ENCODE measurements at places on chromosomes 1 and 21.
A peak's percentile ranks its signal among the peaks of the same experiment; 100 is the strongest.

DNA sequence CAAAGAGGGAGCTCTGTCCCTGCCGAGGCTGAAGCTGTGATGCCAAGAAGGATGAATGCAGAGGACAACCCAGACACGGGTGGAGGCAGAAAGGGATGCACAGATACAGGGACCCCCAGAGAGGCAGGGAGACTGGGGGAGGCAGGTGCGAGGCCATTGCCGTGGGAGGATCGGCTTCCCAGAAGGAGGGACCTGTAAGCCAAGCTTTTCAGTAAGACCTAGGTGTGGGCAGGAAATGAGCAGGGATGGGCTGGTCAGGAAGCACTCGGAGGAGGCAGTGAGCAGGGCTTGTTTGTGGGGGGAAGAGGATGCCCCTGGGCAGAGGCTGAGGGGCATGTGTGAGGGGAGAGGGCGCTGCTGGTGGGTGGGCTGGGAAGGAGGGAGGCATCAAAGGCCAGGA is 67.7 kb upstream of the WNT4 start:
- no peak for DNase-seq

GRCh38 chr1:202586871-202587270 is 123.4 kb downstream of the SYT2 start:
- no peak for DNase-seq

DNA sequence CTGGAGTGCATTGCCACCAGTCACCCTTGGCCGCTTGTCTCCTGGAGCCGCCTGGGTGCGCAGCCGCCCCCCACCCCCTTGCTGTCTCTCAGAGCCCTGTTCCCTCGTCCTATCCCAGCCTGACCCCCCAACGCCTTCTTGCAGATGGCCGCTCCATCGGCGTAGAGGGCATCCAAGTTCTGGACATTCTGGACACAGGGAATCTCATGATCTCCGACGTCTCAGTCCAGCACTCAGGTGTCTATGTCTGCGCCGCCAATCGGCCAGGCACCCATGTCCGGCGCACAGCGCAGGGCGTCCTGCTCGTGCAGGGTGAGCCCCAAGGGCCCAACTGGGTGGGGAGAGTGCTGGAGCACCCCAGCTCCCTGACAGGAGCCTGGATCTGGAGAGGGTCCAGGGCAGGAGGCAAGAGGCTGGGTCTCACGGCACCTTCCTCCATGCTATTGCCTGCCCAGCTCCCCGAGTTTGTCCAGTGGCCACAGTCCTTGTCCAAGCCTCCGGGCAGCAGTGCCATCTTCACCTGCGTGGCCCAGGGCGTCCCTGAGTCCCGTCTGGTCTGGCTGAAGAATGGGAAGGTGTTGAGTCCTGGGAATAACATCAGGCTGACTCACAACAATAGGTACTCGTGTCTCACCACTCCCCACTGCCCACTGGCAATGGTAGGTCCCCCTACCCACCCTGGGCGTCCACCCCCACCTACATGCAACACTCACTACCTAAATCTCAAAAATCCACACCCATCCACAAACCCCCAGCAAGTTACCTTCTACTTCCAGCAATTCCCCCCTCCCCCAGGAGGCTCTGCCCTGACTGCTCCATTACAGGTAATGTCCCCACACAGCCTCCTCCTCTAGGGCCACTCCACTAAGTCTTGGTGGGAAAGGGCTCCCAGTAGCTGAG is 24.6 kb downstream of the SLC27A3 start:
- DNase-seq: no peak

DNA sequence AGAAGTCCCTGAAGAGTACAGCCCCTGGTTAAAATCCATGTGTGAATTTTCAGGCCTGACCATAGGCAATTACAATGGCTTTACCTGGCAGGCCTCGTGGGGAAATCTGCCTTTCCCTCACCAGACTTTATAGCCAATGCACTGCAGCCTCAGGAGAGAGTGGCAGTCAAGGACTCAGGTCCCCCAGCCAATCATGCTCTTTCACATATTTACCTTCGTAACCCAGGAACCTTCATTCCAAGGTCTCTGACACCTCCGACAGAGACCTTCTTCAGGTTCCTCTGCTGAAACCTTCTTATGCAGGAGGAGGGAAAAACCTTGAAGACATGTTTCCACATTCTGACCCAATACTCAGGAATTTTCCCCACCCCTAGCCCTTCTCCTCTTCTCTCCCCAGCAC is 118.9 kb downstream of the FASLG start:
- DNase-seq: no peak

- no peak for DNase-seq
Measured at GRCh38 chr1:50123071-50123470, 14.4 kb downstream of the ELAVL4 start.

- no peak for DNase-seq
Measured at GRCh38 chr1:202029171-202029665, 18.8 kb downstream of the ELF3 start.

DNA sequence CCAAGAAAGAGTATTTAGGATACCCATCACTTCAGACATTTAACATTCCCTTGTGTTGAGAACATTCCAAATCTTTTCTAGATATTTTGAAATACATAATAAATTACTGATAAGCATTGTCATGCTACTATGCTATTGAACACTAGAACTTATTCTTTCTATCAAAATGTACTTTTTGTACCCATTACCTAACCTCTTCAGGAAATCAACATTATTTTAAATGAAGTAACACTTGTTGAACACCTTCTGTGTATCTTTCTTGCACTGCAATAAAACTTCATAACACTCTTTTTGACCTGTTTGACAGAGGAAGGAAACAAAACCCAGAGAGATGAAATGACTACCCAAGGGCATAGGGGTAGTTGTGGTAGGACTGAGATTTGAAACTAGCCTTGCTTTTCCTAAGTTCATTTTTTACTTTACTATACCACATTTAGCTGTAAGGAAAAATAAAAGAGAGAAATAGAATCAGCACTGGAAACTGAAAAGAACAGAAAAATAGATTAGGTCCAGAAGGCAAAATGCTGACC is 99.4 kb downstream of the UCHL5 start:
- no peak for DNase-seq

- no peak for DNase-seq
Measured at GRCh38 chr1:205604825-205605505, 26.8 kb downstream of the ELK4 start.

- DNase-seq: no peak
Measured at GRCh38 chr1:39178541-39179431, 25.7 kb upstream of the MACF1 start.

DNA sequence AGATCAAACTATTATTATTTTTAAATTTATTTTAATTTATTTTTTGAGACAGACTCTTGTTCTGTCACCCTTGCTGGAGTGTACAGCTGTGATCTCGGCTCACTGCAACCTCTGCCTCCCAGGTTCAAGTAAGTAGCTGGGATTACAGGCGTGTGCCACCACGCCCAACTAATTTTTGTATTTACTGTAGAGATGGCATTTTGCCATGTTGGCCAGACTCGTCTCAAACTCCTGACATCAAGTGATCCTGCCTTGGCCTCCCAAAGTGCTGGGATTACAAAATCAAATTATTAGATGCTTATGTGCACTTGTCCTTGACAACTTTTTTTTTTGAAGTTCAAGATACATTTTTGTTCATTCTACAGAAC is 15.4 kb downstream of the LIN9 start:
- no peak for DNase-seq

DNA sequence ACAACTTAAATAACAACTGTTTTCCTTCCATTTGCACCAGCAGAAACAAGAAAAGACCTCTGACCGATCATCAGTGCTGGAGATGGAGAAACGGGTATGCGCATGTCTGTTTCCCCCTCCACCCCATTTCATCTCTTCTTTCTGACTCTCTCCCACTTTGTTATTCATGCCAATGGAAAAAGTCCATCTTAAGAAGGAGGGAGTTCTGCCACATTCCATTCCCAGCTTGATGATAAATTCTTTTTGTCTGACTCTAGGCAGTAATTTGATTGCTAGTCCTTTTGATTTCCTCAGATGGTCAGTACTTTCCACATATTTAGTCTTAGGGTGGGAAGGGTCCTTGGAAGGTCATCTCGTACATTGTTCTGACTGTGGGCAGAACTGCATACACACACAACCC is 142.5 kb downstream of the SYT2 start:
- DNase-seq: no peak

- DNase-seq: no peak
Measured at GRCh38 chr1:9246215-9246614, 11.6 kb downstream of the H6PD start.

- no peak for DNase-seq
Measured at GRCh38 chr1:234243521-234244260, 129.6 kb upstream of the COA6 start.

DNA sequence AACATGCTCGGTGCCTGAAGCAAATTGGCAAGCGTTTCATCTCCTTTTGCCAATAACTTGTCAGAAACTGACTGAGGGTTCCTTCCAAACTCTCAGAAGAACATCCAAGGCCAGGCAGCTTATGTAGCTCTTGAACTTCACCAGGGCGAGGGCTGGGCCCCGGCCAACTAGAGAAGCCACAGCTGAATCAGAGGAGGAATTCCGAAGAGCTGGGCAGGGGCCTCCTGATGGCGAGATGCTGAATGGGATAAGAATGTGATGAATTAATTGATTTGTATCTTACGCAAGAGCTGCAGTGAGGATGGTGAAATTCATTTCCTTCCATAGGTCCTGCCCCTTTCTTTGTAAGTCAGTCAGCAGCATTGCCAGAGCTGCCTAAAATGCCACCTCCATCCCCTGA is 345.8 kb downstream of the KIF26B start:
- no peak for DNase-seq

DNA sequence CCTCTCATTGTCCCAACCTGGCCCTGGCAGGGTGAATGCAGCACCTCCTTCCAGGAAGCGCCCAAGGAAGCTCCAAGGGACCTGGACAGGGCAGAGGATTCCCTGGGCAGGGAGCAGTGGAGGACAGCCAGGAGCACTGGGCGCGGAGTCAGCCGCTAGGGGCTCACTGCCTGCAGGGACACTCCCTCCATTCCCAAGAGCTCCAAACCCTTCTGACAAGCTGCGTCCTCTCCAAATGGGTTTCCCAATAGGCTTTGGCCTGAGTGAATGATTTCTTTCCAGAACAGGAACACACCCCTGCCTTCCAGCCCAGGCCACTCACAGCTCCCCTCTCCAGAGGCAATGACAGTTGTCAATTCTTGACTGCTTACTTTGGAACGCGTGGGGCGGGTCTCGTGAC is 128.5 kb upstream of the EDN2 start:
- no peak for DNase-seq

GRCh38 chr1:226332947-226333346 is 24.0 kb upstream of the LIN9 start:
- no peak for DNase-seq

DNA sequence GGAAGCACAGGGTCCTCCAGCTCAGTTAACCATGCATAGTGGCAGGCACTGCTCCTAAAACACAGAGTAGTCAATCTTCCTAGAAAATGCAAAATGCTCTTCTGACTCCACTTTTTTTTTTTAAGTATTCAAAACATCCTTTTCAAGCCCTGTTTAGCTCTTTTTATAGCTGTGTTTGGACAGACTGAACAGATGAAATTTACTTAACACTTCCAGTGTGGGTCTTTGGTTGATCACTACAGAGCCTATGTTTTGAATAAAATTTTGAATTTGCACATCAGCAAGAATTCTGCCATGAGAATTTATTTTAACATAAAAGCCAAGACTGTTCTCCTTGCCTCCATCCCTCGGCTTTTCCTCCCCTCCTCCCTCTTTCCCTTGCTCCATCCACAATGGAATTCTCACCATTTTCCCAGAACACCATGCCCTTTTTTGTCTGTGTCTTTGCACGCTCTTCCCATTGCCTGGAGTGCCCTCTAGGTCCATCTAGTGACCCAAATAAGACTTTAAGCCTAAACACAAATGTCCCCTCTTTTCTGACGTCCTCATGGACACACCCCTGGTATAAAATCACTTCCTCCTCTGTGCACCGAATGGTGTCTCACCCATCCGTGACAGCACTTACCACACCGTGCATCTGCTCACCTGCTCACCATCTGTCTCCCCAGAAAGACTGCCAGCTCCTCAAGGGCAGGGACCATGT is 24.0 kb upstream of the CPT2 start:
- no peak for DNase-seq

- DNase-seq: no peak
Measured at GRCh38 chr1:184753117-184753516, 1.5 kb downstream of the EDEM3 start.

GRCh38 chr1:246595146-246595545 is 28.9 kb downstream of the CNST start:
- no peak for DNase-seq

- no peak for DNase-seq
Measured at GRCh38 chr21:25298512-25299491, 308.5 kb downstream of the MRPL39 start.

GRCh38 chr1:174497478-174497877 is 49.7 kb downstream of the GPR52 start:
- no peak for DNase-seq

GRCh38 chr1:24910751-24911650 is 19.1 kb downstream of the RUNX3 start:
- DNase-seq: peak; percentile 38

DNA sequence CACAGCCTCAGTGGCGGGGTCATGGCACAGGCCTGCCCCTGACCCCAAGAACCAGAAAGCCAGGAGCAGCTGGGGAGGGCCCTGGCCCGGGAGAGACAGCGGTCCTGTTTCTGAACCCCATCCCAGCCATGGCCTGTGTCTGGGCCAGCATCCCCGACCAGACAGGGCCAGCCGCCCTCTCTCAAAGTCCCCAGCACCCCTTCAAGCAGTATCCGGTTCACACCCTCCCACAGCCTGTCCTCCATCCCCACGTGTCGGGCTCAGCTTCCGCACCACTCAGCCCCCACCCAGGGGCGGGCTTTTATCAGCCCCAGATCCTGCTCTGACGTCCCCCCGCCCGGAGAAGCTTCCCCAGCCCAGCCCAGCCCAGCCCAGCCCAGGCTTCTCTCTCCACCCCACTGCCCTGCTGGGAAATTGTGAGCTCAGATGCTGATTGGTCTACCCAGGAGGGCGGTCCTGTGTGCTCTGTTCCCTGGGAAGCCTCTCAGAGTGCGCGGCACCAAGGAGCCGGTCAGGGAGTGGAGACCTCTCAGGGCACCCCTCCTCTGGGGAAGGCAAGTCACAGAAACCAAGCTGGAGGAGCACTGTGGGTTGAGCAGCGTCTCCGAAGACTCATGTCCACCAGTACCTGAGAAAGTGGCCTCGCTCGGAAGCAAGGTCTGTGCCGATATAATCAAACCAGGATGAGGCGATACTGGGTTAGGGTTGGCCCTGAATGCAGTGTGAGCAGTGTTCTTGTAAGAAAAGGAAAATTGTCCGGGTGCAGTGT is 4.7 kb upstream of the FAAP20 start:
- DNase-seq: peak; percentile 83

GRCh38 chr21:33123374-33124123 is 53.6 kb downstream of the OLIG1 start:
- DNase-seq: no peak

DNA sequence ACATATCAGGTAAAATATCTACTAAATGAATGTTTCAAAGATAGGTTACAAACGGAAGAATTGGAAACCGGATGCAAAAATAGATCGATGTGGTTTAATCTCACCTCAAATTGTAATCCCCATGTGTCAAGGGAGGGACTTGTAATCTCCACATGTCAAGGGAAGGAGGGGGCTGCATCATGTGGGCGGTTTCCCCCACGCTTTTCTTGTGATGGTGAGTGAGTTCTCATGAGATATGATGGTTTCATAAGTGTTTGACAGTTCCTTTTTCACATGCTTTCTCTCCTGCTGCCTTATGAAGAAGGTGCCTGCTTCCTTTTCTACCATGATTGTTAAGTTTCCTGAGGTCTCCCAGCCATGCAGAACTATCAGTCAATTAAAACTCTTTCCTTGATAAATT is 408.7 kb upstream of the TMPRSS15 start:
- DNase-seq: no peak
